ENCODE measurements at places on chromosomes 7 and 10.

- no peak for DNase-seq
These were observed 54.1 kb downstream of the KIAA1217 start for GRCh38 chr10:24262929-24263590.

- DNase-seq = peak; percentile 10
These were observed at the start of gene CYP3A5 for GRCh38 chr7:99679400-99680191. Gene CYP3A5, minus strand, starts transcription at chr7:99679996. Its CDS starts 100 bp downstream, at chr7:99679896.

- DNase-seq = peak; percentile 15
These were observed 1.4 kb upstream of the SLC25A28 start for GRCh38 chr10:99621454-99622251.

- no peak for DNase-seq
These were observed 396.1 kb upstream of the KLF6 start for GRCh38 chr10:4181081-4181480.

GRCh38 chr7:44608916-44609648 lies 2.7 kb downstream of the OGDH start:
- no peak for DNase-seq

GRCh38 chr7:113120647-113121046 lies 2.3 kb upstream of the SMIM30 start:
- no peak for DNase-seq

DNA sequence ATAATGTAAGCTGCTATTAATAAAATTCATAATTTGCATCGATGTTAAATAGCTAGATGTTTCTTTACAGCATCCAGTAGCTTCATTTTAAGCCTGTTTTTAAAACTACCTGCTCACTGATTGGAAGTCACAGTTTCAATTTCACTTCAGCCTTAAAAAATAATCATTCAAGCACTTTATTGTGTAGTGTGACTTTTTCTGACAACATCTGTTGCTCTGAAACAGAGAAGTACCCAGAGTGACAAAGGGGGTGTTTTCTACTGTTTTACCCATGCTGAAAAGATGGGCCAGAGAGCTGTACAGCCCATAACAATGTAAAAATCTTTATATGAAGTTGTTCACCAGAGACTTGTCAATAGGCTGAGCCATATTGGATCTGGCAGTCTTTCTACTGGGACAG lies 437.2 kb downstream of the MDFIC start:
- no peak for DNase-seq

- peak; percentile 81 for DNase-seq
These were observed 46.1 kb downstream of the ZCCHC24 start for GRCh38 chr10:79399223-79399831.

DNA sequence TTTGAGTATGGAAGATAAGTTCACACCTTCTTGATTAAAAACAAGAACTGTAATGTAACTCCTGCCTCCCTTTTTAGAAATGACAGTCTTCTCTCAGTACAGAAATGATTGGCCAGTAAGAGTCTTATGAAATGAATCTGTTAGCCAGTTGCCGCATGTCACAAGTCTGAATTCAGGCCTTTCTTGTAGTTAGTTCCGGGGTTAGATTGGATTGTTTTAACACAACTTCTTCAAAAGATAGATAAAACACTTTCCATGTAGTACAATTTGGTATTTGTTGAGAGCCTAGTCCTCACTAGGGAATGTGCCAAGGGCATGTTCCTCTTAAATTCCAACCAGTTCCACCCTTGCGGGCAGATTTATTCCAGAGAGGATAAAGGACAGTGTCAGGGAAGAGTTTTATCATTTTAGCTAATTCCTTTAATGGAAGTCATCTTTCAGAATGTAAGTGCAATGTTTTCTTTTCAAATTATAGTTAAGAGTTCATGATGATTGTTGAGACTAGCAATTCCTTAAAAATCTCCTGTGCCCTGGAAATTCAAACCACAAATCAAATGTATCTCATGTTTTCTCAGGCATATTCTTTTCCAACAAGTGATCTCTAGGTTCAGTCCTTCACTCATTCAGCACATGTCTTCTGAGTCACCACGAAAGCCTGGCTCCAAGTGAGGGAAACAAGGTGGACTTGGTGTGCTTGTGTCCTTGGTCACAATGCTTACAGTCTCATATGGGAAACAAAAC lies 4.1 kb downstream of the FHIP2A start:
- no peak for DNase-seq

DNA sequence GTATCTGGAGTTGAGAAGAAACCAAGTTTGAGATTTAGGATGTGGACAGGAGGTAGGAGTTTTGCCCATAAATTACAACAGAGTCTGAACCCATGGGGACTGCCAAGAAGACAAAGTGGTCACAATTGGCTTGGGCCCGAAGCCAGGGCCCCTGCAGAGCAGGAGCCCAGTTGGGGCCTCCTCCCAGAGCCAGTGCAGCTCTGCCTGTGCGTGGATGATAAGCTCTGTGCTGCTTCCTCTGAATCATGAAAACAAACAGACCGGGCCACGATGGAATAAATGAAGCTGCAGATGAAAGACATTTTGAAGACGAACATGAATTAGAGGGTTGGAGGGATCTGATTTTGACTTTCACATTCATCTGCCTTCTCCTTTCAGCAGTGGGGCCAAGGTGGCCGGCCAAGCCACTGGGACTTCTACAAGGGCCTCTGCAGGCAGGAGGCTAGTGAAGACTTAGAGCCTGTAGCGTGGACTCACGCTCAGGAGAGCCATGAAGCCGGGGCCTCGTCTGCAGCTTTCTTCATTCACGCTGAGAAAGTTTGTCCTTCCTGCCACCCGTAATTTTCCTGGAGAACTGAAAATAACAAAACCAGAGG lies 156.8 kb upstream of the LYZL1 start:
- no peak for DNase-seq

DNA sequence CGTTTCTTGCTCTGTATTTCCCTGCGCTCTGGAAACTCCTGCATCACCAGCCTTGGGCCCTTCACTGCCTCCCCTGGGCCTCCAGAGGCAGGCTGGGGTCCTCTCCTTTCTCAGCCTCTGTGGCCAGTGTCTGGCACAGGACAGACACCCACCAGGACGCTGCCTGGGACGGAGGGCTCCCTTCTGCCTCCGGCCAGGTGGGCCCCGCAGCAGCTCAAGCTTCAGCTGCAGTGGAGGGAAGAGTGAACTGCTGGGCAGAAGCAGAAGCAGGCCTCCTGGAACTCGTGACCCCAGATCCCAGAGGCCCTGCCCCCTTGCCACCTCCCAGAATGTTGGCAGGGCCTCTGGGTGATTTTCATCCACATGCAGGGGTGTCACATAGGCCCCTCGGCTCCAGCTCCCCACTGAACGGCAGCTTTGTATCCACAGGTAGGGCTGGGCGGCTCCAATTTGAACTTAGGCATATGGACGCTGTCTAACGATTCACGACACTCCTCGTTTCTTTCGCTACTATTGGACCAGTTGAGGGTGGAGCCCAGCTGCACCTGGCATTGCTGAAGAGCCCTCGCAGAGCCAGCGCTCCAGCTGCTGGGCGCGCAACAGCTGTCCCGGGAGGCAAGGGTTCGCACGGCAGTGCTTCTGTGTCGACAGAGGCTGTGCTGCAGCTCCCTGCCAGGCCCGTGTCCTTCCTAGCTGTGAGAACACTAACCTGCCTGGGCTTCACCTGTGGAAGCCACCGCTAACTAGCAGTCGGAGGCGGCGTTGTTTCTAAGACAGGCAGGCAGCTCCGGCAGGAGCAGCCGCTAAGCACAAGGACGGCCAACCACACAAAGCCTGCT lies 18.4 kb upstream of the GPR146 start:
- no peak for DNase-seq
